ENCODE measurements at places on chromosomes 12 and 14.

DNA sequence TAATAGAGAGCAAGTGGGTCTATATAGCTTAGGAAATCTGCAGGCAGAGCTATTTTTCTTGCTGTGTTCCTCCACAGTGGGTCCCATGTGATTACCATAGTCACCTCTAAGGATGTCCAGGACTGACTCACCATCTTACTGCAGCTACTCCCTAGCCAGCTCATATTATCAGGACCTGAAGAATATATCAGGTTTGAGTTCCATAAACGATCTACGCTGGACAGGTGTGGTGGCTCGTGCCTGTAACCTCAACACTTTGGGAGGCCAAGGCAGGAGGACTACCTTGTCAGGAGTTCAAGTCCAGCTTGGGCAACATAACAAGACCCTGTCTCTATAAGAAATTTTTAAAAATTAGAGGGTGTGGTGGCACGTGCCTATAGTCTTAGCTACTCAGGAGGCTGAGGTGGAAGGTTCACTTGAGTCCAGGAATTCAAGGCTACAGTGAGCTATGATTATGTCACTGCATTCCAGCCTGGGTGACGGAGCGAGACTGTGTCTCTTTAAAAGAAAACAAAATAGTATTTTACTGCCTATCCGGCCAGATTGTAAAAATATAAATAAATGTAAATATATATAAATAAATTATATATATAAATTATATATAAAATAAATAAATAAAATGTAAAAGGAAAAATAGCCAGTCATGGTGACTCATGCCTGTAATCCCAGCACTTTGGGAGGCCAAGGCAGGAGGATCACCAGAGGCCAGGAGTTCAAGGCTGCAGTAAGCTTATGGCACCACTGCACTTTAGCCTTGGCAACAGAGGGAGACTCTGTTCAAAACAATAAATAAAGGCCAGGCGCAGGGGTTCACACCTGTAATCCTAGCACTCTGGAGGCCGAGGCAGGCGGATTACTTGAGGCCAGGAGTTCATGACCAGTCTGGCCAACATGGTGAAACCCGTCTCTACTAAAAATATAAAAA, 6.9 kb upstream of the SPRYD4 start:
- DNase-seq = no peak

GRCh38 chr12:119940897-119941296, 48.1 kb upstream of the BICDL1 start:
- no peak for DNase-seq

- DNase-seq = no peak
Observed at GRCh38 chr14:73467377-73467776, 9.0 kb upstream of the NUMB start.

GRCh38 chr14:77025744-77026165, 2.8 kb downstream of the IRF2BPL start:
- DNase-seq = no peak

DNA sequence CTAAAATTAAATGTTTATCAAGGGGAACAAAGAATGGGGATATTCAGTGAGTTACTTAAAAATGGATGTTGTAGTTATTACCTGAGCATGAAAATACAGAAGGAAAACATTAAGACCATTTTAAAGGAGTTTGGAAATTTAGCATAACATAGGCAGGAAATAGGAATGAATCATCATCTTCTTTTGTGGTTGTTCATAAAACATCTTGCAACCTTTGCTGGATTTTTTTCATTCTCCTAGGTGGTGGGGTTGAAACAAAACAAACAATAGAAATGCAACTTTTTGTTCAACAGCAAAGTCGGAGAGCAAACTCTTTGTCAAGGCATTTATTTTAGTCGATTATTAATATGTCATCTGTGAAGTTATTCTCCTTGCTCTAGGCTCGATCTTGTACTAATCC, 275.1 kb downstream of the IPO8 start:
- no peak for DNase-seq

GRCh38 chr14:23729720-23730387, 93.7 kb downstream of the DHRS2 start:
- DNase-seq = no peak

GRCh38 chr12:93982771-93983315, 165.5 kb upstream of the PLXNC1 start:
- DNase-seq = no peak

GRCh38 chr14:100191584-100192249, 32.3 kb upstream of the DEGS2 start:
- no peak for DNase-seq

- DNase-seq = no peak
Observed at GRCh38 chr12:122995503-122996187, 15.2 kb downstream of the ARL6IP4 start.

- DNase-seq = no peak
Observed at GRCh38 chr12:64137117-64137516, 85.0 kb downstream of the KICS2 start.

GRCh38 chr12:109446869-109447268, 30.2 kb downstream of the KCTD10 start:
- no peak for DNase-seq

DNA sequence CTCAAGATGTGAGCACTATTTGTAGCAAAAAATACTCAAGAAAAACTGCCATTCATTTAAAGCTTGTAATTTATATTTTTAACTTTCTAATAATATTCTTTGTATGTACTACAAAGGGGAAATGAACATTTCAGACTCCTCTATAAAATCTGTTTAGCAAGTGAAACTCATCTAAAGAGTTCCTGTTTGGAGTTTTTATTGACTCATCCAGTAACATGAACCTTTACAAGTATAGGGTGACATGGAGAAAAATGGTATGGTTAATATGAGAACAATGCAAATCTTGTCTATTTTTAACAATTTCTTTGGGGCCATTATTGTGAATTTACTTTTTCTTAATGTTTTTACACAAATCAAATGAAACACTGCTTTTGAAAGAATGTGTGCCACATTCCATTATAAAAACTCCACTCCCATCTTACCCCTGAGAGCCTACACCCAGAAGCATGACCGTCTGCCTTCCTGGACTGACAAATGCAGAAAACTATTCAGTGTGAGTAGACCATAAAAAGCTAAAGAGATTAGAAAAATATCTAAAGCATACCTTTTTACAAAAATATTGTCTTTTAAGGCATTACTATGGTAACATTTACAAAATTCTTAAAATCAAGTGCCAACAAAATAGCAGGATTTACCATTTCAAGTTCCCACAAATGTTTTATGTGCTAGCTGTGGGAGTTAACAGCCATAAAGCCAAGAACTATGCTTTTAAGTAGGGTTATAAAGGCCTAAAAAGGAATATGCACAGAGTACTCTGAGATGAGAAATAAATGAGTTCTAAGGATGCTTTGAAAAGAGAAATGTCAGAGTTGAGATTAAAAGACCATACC, 144.0 kb downstream of the ADAMTS20 start:
- DNase-seq = no peak

DNA sequence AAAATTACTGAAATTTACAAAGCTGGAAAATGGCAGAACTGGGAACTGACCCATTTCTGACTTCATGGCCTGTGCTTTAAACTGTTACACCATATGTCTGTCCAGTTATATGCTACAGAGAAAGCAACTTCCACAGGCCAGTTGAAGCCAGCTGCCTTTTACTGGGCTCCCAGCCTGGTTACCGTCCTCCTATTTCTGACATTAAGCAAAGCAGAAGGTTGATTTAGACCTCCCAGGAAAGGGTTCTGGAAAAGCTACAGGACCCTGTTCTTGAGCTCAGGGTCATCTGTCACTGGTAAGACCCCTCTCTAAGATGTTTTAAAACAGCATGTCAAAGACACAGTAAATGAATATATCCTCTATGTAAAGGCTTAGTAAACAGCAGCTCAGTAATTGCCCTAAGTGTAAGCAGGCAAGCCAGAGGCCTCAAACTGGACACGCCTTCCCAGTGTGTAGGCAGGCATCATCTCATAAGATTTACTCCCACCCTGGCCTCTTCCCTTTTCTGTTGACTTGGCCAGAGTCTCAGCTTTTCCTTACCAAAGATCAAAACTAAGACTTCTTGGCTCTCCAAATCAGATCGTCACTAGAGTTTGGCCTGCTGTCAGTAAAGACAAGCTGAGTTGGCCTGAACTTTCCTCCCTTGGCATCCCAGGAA, 55.4 kb upstream of the RNU6-8 start:
- no peak for DNase-seq

DNA sequence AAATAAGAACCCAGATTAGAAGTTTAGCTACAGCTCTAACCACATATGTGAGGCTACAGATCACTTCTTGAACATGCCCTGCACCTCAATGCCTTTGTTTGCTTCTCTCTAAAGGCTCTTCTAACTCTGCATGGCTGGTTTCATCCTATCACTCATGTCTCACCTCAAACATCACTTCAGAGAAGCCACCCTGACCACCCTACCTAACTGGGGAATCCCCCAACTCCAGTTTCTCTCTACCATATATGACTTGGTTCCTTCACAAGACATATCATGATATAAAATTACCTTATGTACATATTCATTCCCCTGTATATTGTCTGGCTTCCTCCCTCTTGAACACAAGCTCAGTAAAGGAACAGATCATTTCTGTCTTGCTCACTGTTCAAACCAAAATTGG, 250.2 kb upstream of the GRIP1 start:
- DNase-seq = no peak

DNA sequence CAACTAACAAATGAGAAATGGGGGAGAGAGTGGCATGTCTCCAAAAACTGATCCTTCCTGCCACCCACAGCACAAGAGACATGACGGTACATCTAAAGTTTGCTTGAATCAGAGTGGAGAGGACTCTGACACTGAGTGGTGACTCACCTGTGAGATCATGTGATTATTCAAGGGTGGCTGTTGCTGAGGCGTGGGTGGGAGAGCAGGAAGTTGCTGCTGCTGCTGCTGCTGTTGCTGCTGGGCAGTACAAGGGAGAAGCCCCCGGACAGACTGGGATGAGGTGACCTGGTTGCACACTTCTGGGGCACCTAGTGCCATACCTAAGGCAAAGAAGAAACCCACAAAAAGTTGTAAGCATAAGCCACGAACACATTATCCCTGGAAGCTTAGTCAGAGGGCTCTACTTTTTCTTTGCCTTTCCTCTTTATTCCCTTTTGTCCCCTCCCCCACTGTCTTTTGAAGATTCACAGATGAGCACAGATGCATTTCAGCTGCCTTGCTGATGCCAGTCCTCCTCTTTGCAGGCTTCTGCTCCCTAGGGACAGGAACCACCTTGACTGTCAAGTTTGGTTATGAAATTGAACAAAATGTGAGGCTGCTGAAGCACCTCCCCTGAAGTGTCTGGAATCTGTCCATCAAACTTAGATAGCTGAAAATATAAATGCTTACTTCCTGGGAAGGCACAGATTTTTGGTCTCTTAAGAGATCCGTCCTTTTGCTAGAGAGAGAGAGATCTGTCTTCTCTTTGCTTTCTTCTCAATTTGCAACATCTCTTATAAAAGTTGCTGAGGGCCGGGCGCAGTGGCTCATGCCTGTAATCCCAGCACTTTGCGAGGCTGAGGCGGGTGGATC, 29.4 kb upstream of the STAC3 start:
- DNase-seq = no peak

DNA sequence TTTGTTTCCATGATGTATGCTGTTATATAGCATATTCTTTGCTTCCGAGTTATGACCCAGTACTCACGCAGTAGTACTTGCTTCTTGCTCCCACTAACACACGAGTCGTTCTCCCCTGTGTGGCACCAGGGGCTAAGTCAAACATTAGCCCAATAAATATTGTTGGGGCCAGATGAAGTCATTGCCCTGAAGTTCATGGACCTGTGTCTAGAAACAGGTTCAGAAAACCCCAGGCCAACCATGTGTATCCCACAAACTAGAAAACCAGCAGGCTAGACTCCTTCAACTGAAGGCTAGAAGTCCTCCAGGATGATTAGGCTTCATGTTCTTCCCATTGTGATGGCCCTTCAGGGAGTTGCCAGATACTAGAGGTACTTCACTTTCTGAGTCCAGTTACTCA, 198.2 kb upstream of the RBM19 start:
- no peak for DNase-seq

- DNase-seq = no peak
Observed at GRCh38 chr12:13033476-13033875, 10.7 kb upstream of the FAM234B start.

DNA sequence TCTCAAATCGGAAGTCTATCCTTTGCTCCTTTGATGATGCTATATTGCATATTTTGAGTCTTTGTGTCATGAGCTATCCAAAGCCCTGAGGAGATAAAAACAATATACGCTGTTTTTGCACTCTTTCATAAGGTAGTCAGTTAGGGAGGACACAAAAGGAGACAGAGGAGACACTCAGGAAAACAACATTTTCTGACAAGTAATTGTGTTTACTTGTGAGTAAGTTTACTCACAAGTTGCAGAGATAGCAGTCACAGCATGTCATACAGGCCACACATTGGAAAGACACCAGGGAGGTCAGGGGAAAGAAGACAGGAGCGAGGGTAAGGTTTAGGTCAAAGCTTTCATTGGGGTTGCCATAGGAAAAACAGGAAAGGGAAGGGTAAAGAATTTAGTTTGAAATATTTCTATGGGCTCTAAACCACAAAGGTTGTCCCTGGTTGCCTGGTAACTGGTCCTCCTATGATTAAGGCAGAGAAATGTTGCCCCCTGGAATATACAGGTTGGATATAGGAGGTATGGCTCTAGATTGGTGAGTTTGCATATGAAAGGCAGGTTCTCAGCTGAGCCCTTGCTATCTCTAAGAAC, 7.4 kb upstream of the GABARAPL1 start:
- no peak for DNase-seq

DNA sequence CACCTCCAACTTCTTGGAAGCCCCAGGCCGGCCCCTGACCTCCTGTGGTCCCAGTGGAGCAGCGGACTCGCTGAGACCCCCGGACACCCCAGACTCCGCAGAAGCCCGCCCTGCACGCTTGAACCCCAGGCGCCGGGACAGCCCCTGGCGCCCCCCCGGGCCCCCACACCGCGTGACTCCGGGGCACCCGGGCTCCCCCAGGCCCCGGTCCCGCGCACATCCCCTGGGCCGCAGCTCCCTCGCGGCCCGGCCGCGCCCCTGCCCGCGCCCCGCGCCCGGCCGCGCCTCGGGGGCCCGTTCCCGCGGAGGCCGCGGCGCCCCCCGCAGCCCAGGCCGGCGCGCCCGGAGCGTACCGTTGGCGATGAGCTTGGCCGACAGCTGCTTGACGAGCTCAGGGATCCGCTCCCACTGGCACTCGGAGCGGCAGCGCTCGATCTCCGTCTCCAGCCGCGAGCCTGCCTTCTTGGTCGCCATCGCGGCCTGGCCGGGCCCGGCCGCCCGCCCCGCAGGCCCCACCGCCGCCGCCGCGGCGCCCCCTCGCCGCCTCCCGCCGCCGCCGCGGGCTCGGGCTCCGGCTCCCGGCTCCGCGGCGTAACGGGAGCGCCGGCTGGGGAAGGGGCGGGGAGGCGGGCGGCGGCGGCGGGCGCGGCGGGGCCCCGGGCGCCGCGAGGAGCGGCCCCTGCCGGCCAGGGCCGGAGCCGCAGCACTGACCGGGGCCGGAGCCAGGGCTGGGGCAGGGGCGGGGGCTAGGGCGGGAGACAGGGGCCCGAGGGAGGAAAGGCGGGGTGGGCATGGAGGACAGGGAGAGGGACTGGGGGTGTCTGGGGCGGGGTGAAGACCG, at the start of gene TTC7B:
Gene TTC7B (minus strand): TSS at position 609 of the 841 bp plus-strand sequence. CDS start 135 bp downstream, at position 474.
- no peak for DNase-seq

- no peak for DNase-seq
Observed at GRCh38 chr14:56810147-56810719, at the start of gene OTX2. OTX2 (minus strand) TSS chr14:56810479; CDS start chr14:56805456, 5,023 bp downstream.

Data from tibial nerve (tissue), 4 donors.